ENCODE measurements at places on chromosomes 13 and 19. TPM values are rescaled to one million over a fixed set of nuclear protein-coding genes. Genes with fewer than 3 reads are reported as not detected.

EDNRB gene
- 12.4 TPM for total RNA-seq

DNA sequence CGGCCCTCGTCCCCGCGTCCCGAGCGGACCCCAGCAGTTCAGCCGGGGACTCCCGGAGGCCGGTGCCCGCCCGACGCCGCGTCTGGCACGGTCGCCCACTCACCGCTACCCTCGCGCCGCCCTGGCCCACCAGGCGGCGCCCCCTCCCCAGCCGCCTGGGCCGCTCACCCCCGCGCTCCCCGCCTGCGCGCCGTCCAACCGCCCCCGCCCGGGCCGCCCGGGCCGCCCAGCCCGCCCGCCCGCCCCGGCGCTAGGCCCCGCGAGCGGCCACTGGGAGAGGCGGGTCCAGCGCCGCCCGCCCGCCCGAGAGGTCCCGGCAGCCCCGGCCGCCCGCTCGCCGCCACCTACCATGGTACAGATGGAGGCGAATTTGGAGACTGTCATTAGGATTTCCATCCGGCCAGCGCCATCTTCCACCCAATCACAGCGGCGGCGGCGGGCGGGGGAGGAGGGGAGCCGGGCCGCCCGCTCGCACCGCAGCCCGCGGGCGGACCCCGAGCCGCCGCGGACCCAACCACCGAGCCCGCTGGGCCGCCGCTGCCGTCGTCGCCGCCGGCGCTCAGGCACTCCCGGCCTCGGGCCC, at the start of gene USP12:
Gene USP12 (minus strand): TSS at position 568 of the 583 bp plus-strand sequence. CDS start 172 bp downstream, at position 396.
- peak within 1 kb of the TSS; percentile 90 for H3K27ac ChIP-seq
- peak within 1 kb of the TSS; percentile 86 for H3K4me3 ChIP-seq
- no peaks in the 10 kb centered on the region for H3K36me3 ChIP-seq

DNA sequence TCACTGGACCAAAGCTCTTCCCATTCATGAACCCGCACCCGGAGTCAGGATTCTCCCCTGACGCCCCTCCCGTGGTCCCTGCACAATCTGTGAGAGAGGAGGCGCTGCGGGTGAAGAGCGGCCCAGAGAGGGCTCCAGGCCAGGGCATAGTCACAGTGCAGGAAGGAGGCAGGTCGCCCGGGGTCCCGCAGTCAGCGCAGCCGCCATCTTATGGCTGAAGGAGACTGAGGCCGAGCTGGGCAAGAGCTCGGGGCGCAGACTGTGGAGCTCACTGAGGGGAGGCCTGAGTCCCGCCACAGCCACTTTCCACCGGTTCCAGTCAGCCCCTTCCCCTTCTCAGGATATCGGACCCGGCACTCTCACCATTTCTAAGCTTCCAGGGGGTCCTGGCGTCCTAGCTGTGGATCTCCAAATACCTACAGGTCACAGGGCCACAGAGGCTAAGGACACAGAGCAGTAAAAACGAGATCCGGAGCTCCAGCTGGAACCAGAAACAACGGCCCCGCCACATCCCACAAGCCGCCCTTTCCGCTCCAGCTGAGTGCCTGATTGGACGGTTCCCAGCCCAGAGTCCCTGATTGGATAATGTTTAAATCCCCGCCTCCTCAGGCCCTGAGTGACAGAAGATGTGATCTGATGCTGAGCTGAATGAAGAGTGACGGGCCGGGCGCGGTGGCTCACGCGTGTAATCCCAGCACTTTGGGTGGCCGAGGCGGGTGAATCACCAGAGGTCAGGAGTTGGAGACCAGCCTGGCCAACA, at the start of gene ZNF99:
Gene ZNF99 (minus strand): TSS at position 501 of the 760 bp plus-strand sequence. CDS start 135 bp downstream, at position 366.
- no peaks in the 10 kb centered on the region for H3K4me1 ChIP-seq
- no peak within 1 kb of the TSS for H3K27ac ChIP-seq
- no peaks in the 10 kb centered on the region for H3K27me3 ChIP-seq
- peak; percentile 47 for DNase-seq
- H3K36me3 ChIP-seq, result no peaks in the 10 kb centered on the region

CYP2A7 gene
- 0.71 TPM for total RNA-seq

OR7G3 gene
- not detected for total RNA-seq

DNA sequence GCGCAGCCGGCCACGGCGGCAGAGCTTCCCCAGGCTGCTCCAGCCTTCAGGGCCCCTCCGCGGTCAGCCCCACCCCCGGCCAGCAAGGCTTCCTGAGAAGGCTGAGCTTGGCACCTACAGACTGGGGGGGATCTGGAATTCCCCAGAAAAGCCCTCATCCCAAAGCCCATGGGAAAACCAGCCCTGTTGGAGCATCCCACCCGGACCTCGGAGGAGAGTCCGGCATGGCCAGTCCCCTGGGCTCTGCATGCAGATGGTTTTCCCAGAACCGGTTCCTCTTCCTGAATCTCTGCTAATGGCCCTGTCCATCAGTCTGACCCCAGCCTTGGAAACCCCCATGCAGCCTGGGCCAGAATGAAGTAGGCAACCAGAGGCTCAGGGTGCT, 10.3 kb downstream of the RASA3 start:
- H3K4me1 ChIP-seq, result peaks cover 62% of the 10 kb centered on the region
- H3K27me3 ChIP-seq, result no peaks in the 10 kb centered on the region
- H3K27ac ChIP-seq, result no peak overlapping the region
- no peaks in the 10 kb centered on the region for H3K36me3 ChIP-seq
- H3K4me3 ChIP-seq, result no peak overlapping the region

- no peaks in the 10 kb centered on the region for H3K36me3 ChIP-seq
- H3K4me3 ChIP-seq, result no peak overlapping the region
- H3K4me1 ChIP-seq, result no peaks in the 10 kb centered on the region
- DNase-seq, result no peak
- H3K27me3 ChIP-seq, result no peaks in the 10 kb centered on the region
These were observed 9.5 kb upstream of the MPV17L2 start for GRCh38 chr19:18183529-18183928.

- no peak overlapping the region for H3K27ac ChIP-seq
- H3K4me3 ChIP-seq, result no peak overlapping the region
- no peaks in the 10 kb centered on the region for H3K36me3 ChIP-seq
- no peak for DNase-seq
- H3K27me3 ChIP-seq, result no peaks in the 10 kb centered on the region
These were observed 40.2 kb downstream of the UBL3 start for GRCh38 chr13:29810145-29810742.

DNA sequence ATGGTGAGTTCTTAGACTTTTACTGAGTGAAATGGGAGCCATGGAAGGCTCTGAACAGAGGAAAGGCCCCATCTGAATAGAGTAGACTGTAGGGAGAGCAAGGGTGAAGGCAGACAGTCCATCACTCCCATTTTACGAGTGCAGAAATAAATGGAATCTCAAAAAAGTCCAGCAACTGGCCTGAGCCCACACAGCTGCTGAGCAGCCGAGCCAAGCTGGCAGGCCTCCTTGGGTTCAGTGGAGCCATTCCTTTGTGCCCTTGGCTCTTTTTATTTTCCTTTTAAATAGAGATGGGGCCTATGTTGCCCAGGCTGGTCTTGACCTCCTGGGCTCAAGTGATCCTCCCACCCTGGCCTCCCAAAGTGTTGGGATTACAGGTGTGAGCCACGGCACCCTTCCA, 1.0 kb upstream of the MYH14 start:
- H3K27ac ChIP-seq, result peak overlapping the region; percentile 95
- H3K4me3 ChIP-seq, result peak overlapping the region; percentile 84

GAMT gene
- total RNA-seq, result 227 TPM

ZNF536 gene
- total RNA-seq, result 0.34 TPM

DNA sequence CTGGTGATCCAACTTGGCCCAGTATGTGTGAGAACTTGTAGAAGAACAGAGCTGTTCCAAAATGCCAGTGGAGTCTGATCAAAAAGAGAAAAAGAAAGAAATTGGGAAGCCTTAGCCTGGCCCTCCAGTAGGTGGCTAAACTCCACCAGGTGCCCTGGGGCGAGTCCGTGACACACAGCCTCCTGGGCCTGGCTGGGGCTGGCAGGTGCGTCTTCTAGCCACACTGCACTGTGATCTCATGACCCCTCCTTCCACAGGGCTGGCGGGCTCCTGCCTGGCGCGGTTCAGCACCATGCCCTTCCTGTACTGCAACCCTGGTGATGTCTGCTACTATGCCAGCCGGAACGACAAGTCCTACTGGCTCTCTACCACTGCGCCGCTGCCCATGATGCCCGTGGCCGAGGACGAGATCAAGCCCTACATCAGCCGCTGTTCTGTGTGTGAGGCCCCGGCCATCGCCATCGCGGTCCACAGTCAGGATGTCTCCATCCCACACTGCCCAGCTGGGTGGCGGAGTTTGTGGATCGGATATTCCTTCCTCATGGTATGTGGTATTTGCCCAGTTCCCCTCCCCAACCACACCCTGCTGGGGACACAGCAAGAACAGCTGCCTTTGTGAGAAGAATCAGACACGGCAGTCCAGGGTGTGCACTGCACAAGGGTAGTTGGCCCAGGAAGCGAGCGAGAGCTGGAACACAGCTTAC, 53.7 kb downstream of the RAB20 start:
- peaks cover 48% of the 10 kb centered on the region for H3K36me3 ChIP-seq
- H3K27ac ChIP-seq, result peak overlapping the region; percentile 60
- no peak for DNase-seq
- no peaks in the 10 kb centered on the region for H3K27me3 ChIP-seq

GRCh38 chr13:31433207-31433606, 233.4 kb downstream of the B3GLCT start:
- no peak for DNase-seq
- H3K4me1 ChIP-seq, result no peaks in the 10 kb centered on the region
- no peaks in the 10 kb centered on the region for H3K27me3 ChIP-seq
- H3K4me3 ChIP-seq, result no peak overlapping the region
- H3K36me3 ChIP-seq, result no peaks in the 10 kb centered on the region

DNA sequence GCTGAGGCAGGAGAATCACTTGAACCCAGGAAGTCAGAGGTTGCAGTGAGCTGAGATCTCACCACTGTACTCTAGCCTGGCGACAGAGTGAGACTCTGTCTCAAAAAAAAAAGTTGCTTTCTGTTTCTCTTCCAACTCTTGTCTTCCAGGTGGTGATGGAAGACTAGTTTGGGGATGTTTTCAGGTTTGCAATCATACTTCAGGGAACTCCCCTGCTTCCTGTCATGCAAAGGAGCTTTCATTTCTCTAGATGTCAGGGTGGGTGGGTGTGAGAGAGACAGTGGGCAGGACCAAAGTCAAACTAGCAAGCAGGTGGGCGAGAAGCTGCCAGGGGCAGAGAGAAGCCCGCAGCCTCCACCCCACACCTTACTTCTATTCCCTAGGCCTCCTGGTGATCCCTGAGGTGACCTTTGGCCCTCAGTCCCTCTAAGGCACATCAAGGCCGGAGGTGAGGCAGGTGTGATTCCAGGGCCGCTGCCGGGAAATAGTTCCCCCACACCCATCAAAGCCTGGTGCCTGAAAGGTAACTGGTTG, 25.7 kb downstream of the CCNE1 start:
- H3K27me3 ChIP-seq, result peaks cover 15% of the 10 kb centered on the region
- no peaks in the 10 kb centered on the region for H3K36me3 ChIP-seq
- no peaks in the 10 kb centered on the region for H3K4me1 ChIP-seq
- H3K4me3 ChIP-seq, result no peak overlapping the region
- DNase-seq, result no peak
- H3K27ac ChIP-seq, result no peak overlapping the region

DNA sequence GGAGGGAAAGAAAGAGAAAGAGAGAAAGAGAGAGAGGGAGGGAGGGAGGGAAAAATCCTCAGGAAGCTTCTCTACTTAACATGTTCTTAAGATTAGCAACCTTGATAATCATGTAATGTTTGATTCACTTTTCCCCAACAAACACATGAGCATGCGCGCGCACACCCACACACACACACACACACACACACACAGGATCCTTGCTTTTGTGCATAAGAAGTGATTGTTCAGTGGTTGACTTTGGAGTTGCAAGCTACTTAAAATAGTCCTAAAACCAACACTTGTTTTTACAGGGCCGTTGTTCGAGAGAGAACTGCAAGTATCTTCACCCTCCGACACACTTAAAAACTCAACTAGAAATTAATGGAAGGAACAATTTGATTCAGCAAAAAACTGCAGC, 100.0 kb upstream of the RAP2A start:
- H3K36me3 ChIP-seq, result no peaks in the 10 kb centered on the region
- H3K4me3 ChIP-seq, result no peak overlapping the region
- no peak for DNase-seq
- H3K27me3 ChIP-seq, result no peaks in the 10 kb centered on the region
- H3K4me1 ChIP-seq, result peaks cover 33% of the 10 kb centered on the region

PPM1N gene
- not detected for total RNA-seq
